A549 treated with ZK216348 at 1 μM for 4 hours (cell line): ENCODE measurements at places on chromosomes 3 and 15. TPM values are rescaled to one million over a fixed set of nuclear protein-coding genes. Genes with fewer than 3 reads are reported as not detected.

ZSCAN2 gene
- 11.3 to 14.6 TPM (median 13.7 TPM) in 5 replicates for total RNA-seq

A4GNT gene
- not detected in 5 replicates for total RNA-seq

ATP13A4 gene
- total RNA-seq, result not detected in 5 replicates

MESP2 gene
- total RNA-seq, result 0.44 to 0.95 TPM (median 0.65 TPM) in 4 of 5 replicates, not detected in the other

SLC6A20 gene
- 0.06 to 0.20 TPM in 2 of 5 replicates, not detected in the others for total RNA-seq

SLC28A1 gene
- total RNA-seq, result 0.06 TPM in 1 of 5 replicates, not detected in the others

TP53BP1 gene
- total RNA-seq, result 17.4 to 21.4 TPM (median 20.6 TPM) in 5 replicates

TAGLN3 gene
- total RNA-seq, result not detected in 5 replicates

GPR160 gene
- 1.1 to 2.4 TPM (median 1.9 TPM) in 5 replicates for total RNA-seq
